ENCODE measurements at places on chromosomes 11 and 22. TPM values are rescaled to one million over a fixed set of nuclear protein-coding genes. Genes with fewer than 3 reads are reported as not detected.

The TNKS1BP1 gene
- total RNA-seq = 63.2 TPM

The LMNTD2 gene
- total RNA-seq = 3.5 TPM

The UBE2L6 gene
- 52.1 TPM for total RNA-seq

The LDHAL6A gene
- total RNA-seq = not detected

The AMPD3 gene
- total RNA-seq = 0.53 TPM

The OR56A1 gene
- total RNA-seq = not detected

The ASPHD2 gene
- 1.4 TPM for total RNA-seq

The IGSF9B gene
- 7.0 TPM for total RNA-seq

The RRP7A gene
- total RNA-seq = 49.4 TPM

The PDGFB gene
- total RNA-seq = 5.5 TPM

The ANO1 gene
- total RNA-seq = 29.5 TPM

The MTMR2 gene
- 19.7 TPM for total RNA-seq

The PRR5L gene
- total RNA-seq = 0.98 TPM

The HEPHL1 gene
- total RNA-seq = not detected

The BIRC3 gene
- total RNA-seq = 1.9 TPM

The CWC15 gene
- 39.5 TPM for total RNA-seq

The PHETA2 gene
- total RNA-seq = not detected

The PPFIA1 gene
- 49.6 TPM for total RNA-seq

The TRIM51 gene
- 1.0 TPM for total RNA-seq

The C11orf21 gene
- not detected for total RNA-seq

The SULT4A1 gene
- total RNA-seq = not detected

The SEPTIN3 gene
- 0.98 TPM for total RNA-seq

The TMEM223 gene
- 57.5 TPM for total RNA-seq

The SLC22A9 gene
- total RNA-seq = not detected

The PHOX2A gene
- not detected for total RNA-seq

The SDF2L1 gene
- total RNA-seq = 38.8 TPM

The GP1BB gene
- total RNA-seq = 1.6 TPM

The SLC7A4 gene
- not detected for total RNA-seq

The BATF2 gene
- total RNA-seq = 1.3 TPM

The AGBL2 gene
- 1.3 TPM for total RNA-seq

The DERL3 gene
- 0.19 TPM for total RNA-seq

The ABCG4 gene
- total RNA-seq = 0.08 TPM

The VWCE gene
- 0.94 TPM for total RNA-seq

The CTSD gene
- total RNA-seq = 139 TPM

The CECR2 gene
- total RNA-seq = 1.0 TPM

The TIMP3 gene
- 337 TPM for total RNA-seq

The CARD18 gene
- not detected for total RNA-seq

The IL10RA gene
- total RNA-seq = 2.2 TPM

The OR51E2 gene
- total RNA-seq = not detected

The ZNRF3 gene
- 4.8 TPM for total RNA-seq

The SYT9 gene
- not detected for total RNA-seq

The CCDC81 gene
- total RNA-seq = 0.40 TPM

The LUZP2 gene
- 0.16 TPM for total RNA-seq

The SNRPD3 gene
- 214 TPM for total RNA-seq

The APOBEC3F gene
- 3.5 TPM for total RNA-seq

The CLMP gene
- 9.8 TPM for total RNA-seq

The ADAMTS15 gene
- 2.2 TPM for total RNA-seq

The MOGAT2 gene
- not detected for total RNA-seq

The DLAT gene
- total RNA-seq = 28.2 TPM

The SERPIND1 gene
- 0.49 TPM for total RNA-seq

The CRYBB2 gene
- total RNA-seq = 0.15 TPM

The NXPE4 gene
- not detected for total RNA-seq

The COX8A gene
- total RNA-seq = 944 TPM

The EFCAB6 gene
- 0.26 TPM for total RNA-seq

Data from A375 (cell line).